ENCODE measurements at places on chromosomes 3 and 15.

- DNase-seq: no peak
These were observed 367.9 kb downstream of the ZIC4 start for GRCh38 chr3:147038481-147038880.

DNA sequence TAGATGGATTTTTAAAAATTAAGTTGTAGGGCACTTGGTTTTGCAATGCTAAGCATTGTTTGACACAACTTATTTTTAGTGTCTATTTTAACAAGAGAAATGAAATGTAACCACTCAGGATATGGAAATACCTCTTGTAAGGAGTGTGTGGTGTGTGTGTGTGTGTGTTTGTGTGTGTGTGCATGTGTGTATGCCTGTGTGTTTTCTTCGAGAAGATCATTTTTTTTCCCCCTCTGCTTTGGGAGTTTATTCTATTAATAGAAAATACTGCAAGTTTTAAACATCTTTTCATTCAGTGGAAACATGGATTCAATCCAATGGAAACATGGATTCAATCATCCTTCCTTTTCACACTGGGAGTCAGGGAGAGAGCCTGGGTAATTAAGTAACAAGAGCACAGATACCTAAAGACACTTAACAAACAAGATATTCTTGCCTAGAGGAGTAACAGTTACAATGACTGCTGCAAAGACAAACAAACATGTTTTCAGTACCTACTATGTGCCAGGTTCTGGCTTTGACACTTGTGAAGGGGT lies 567.2 kb upstream of the TBL1XR1 start:
- no peak for DNase-seq

DNA sequence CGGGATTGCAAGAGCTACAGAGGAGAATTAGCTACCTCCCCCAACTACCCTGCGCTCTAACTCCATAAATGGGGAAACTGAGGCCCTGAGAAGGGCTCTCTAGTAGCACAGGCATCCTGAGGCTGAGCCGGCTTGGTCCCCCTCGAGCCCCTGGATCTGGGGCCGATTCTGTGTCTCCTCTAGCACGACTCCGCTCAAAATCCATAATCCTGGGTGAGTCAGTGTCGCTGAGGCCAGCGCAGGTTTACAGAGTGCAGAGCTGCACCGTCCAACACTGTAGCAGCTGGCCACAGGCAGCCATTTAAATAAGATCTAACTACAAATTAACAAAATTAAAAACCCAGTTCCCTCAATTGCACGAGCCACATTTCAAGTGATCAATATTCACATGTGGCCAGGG lies 10.8 kb downstream of the GATA2 start:
- DNase-seq: no peak

DNA sequence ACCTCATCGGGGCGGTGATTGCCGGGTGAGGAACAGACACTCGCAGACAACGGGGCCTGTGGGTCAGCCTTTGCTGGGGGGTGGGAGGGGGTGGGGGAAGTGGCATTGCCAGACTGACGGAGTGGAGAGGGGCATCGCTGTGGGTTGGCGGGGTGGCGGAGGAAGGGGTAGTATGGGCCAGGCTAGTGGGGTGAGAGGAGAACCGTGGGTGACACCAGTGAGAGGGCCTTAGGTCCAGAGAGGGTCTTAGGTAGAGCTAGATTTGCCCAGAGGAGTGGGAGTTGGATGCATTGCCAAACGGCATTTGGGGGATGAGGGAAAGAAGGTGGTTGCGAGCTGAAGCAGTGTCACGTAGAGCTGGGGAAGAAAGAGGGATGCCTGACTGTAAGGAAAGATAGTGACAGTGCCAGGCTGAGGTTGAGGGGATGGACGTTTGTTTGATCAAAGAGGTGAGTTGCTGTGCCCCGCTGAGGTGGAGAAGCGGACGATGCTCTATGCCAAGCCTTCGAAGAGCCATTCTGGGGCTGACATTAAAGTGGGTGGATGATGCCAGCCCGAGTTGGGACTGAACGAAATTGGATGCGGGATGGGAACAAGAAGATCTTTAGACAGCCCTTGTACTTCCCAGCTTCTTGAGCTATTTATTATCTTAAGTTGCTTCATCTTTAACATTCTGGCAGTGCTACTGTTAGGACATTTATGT lies 572 bp downstream of the DNAJB11 start:
- DNase-seq: no peak

- DNase-seq: no peak
These were observed 14.5 kb downstream of the GP5 start for GRCh38 chr3:194384569-194385001.

DNA sequence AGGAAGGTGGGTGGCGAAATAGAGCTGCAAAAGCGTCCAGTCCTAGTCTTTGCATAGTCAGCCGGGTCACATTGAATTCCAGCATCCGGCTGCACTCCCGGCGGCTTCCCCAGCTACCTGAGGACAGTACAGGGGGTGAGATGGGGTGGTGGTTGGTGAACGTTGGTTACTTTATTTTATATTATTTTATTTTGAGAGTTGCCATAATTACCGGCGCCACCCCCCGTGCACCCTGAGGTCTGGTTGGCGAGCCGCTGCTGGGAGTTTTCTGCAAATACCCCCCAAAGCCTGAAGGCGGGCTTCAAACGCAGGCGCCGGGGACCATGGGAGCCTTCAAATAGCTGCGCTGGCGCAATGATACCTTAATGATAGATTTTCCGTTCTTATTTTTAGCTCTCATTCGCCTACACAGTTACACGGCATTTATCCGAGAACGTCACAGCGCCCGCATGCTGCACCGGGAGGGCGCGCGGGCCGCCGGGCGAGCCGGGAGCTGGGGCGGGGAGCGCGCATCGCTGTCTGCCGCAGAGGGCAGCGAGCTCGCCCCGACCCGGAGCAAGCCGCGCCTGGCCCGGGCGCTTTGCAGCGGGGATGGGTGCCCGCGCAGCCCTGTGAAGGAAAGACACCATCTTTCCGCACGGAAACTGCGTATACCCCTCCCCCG lies 756 bp upstream of the RASGRF1 start:
- no peak for DNase-seq

DNA sequence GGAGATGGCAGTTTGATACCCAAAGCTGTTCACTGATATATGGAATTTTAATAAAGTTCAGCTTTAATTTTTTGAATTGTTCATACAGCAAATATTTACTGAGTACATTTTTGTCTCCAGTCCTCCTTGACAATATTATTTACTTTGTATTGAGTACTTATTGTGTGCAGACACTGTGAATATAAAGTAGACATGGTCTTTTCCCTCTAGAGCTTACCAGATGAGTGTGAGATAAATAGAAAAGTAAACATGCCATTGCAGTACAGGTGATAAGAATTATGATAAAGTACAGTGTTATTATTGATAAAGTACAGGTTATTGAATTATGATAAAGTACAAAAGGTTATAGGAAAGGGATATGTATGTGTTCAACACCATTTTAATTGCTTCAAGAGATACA lies 2.1 kb downstream of the UBA5 start:
- DNase-seq: no peak

GRCh38 chr3:177665122-177665808 lies 468.0 kb upstream of the TBL1XR1 start:
- DNase-seq: no peak

DNA sequence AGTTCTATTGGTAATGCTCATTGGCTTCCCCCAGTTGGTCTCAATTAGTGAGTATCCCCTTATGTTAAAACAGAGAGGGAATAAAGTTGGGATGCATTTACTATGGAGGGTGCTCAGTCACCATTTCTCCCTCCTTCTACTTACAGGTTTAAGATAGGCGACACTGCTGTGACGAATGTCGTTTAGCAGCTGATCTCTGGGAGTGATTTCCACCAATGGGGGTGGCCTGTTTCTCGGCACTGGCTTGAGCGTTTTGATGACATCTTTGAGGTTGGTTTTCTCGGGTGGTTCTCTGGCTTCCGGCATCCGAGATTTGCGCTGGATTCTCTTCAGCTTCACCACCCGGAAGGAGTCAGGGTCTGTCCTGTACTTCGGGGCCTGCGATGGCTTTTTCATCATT lies 3.8 kb downstream of the LMOD3 start:
- DNase-seq: no peak

- no peak for DNase-seq
These were observed 780.8 kb upstream of the GOLIM4 start for GRCh38 chr3:168876346-168877035.

DNA sequence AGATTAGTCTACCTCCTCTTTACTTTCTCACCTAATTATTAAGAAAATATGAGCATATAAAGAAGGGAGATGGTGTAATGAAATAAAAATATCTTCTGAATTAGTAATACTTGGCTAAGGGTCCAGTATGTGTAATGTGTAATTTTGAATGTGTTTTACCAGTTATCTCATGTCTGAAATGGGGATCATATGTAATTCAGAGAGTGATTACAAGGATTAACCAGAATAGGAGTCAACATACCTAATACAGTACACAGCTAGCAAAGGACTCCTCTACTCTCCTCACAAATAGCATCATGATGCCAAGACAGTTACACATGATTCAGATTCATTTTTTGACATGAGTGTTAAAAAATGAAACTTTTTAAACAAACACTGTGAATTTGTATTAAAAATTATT lies 570.4 kb downstream of the SI start:
- DNase-seq: no peak

DNA sequence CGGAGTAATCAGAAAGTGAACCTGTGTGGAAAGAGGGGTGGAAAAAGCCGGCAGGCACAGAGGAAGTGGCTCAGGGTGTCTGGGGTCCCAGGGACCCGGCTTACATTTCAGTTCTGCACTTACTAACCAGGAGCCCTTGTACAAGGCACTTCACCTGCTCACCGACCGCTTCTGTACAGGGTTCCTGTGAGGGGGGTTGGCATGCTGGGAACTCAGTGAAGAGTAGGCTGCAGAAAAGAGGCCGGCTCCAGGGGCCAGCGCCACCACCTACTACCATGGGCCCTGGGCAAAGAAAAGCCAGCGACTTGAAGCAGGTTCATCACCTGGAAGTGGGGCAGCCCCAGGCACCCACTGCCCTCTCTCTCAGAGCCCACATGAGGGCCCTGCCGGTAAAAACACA lies 6.2 kb downstream of the STIMATE start:
- DNase-seq: no peak

DNA sequence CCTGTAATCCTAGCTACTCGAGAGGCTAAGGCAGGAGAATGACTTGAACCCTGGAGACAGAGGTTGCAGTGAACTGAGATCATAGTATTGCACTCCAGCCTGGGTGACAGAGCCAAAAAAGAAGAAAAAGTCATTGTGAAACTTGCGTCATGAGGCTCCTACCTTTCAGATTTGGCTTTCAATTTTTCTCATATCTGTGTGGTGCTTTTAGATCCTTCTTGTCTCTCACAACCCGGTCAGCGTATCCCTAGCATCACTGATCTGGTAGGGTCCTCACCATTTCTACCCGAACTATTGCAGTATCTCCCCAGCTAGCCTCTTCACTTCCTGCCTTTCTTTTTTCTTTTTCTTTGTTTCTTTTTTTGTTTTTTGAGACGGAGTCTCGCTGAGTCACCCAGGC lies 21.6 kb upstream of the GCNT3 start:
- no peak for DNase-seq

DNA sequence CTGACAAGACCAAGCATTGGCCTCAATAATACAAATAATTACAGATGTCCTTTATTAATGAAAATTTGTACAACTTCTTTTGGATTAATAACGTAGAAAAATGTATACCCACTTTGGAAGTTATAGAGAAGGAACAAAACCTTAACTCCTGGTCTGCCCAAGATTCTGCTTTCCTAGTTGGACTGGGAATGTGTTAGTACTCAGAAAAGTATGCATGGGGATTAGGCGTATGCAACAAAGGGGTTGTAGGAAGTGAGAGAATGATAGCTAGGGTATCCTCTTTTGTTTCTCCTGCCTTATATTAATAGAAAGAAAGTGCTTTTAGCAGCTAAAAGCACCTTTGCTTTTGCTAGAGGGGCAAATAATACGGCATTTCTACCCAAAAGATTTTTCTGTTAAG lies 116.2 kb upstream of the LRRFIP2 start:
- DNase-seq: no peak

GRCh38 chr15:68441045-68441743 lies 9.2 kb upstream of the ITGA11 start:
- DNase-seq: no peak

DNA sequence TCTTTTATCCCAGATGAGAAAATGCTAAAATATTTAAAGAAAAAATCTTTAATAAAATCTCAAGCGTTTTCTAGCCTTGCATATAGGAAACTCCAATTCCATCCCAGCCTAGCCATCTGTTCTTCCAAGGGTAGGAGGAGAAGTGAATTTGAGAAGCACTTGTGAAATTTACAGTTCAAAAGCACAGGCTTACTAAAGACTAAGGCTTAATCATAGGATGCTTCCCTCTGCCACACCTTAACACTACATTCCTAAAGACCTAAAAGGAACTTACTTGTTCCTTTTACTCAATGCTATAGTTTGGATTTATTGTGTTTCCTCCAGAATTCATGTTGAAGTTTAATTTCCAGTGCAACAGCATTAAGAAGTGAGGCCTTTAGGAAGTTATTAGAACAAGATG lies 764.8 kb upstream of the CADM2 start:
- no peak for DNase-seq

GRCh38 chr15:93035953-93036810 lies 52.8 kb downstream of the RGMA start:
- DNase-seq: no peak

DNA sequence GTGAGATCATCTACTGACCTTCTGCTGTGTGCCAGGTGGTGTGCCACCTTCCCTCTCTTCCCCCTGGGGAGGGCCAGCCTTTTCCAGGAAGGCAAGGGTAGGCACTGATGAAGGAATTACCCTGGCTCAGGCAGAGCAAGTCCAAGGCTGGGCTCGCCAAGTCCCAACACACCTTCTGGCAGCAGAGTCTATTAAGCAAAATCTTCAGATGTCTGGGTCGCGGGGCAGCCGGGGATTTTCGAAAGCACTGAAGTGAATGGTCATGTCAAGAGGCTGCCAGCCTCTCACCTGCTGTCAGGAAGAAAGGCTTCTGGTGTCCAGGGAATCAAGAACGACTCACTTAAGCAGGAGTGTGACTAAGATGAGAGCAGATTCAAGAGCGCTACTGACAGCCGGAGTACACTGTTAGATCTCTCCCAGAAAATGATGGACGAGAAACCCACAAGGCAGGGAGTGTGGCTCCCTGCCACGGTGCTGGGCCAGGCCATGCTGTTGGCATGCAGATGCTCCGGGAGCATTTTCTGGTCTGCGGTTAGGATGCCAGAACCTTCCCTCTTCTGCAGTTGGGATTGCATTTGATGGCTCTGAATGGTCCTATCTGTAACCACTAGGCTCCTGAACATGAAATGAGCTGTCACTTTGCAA lies 479.8 kb downstream of the SHQ1 start:
- no peak for DNase-seq

DNA sequence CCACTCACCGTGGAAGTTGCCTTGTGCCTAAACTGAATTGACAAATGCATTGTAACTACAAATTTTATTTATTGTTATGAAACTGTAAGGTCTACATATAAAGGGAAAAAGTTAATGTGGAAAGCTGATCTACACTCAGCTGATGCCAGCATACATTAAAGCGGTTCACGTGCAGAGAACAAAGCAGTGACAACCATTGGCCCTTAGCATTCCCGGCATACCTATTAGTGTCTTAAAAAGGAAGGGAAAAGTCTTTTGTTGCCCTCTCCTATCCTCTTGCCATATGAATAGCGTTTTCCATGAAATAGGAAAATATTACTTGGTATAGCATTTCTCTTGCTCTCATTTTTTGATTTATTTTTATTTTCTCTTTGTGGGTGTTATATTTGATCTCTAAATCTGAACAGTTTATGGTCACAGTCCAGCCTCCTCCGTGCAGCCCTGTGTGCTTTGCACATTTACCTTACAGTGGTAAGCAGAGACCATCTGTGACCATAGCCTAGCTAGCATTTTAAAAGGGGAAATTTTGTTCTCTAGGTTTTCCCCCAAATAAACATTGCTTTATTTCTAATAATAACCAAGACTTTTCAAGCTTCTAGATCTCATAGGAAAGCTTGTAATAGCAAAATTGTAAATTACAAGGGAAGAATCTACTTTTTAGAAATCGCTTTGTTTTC lies 89.7 kb upstream of the CGNL1 start:
- DNase-seq: no peak

Measured in esophagus squamous epithelium (tissue), 5 donors.